ENCODE measurements at places on chromosomes 5 and 9.

- no peak for DNase-seq
Observed at GRCh38 chr9:129073404-129073803, 7.5 kb upstream of the DOLPP1 start.

DNA sequence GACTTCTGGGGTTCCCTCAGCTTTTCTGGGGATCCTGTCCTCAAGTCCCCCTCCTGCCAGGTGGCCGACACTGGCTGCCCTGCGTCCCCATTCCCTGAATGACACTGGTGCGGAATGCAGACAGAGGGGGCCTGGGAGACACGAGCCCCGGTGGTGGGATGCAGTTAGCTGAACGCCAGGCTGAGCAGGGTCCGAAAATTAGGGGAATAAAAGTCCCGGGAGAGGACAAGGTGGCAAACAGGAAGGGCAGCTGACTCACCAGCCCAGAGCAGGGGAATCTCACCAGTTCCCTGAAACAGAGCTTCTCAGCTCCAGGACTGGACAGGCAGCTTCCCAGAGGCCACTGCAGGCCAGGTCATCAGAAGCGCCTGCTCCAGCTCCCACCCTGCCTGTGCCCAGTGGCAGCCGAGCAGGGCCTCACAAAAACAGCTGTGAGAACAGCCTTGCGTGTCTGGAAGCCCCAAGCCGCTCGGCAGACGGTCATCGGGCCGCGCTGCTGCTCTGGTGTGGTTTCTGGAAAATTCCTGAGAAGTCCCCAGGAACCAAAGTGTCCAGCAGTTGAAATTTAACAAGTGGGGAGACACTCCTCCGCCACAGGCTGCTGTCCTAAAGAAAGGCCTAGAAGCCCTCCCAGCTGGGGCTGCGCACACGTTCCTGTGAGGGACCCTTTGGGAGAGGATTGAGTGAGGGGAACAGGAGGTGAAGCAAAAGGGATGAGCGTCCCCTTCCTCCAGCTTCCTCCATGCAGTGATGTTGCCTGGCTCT, 47.6 kb upstream of the EXOC3 start:
- DNase-seq, result no peak

DNA sequence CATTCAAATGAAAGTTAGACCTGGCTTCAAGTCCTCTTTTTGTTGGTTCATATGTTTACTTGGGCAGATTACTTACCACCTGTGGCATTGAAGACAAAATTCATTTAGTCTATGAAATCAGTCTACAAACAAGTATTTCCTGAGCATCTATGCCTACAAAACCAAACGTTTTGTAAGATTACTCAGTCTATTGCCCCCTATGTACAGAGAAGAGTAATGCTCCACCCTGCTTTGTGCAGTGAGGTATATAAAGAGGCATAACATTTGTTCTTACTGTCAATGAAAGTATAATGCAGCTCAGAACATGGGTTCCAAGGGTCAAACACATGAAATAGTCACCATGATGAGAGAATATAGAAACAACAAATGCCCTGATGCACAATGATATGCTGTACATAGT, 580.7 kb downstream of the KIF4B start:
- no peak for DNase-seq

GRCh38 chr9:96398582-96399324, 15.2 kb upstream of the SLC35D2 start:
- DNase-seq, result no peak

DNA sequence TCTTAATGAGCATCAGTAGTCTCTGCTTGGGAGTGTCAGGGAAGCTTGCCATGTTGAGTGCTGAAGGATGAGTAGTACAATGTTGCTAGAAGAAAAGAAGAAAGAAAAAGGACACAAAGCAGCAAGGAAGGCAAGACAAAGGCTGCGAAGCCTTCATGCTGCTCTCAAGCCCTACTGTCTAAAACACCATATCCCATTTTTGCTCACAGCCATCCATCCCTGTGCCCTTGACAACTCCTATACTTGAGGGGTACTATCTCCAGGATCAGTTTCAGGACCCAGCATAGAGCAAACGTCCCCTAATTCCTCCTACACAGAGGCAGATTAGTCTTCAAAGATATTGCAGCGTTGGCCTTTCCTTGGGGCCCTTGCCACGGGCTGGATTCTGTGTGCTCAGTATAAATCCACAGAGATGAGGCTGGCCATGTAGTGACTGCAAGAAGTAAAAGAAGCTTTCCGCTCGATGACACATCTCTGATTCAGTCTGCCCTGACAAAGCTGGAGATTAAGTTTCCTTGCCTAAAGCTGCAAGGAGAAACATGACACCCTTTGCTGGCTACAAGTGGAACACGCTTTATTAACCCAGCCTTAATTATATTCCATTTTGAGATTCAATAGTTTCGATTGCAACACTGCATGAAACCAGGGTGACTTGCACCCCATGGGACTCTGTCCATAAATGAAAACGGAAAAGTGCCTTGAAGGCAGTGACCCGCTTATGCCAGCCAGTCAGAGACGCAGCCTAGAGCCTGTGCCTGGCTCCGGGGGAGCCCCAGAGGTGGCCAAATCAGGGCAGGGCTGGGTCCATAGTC, 304.6 kb downstream of the ACTL7B start:
- no peak for DNase-seq

DNA sequence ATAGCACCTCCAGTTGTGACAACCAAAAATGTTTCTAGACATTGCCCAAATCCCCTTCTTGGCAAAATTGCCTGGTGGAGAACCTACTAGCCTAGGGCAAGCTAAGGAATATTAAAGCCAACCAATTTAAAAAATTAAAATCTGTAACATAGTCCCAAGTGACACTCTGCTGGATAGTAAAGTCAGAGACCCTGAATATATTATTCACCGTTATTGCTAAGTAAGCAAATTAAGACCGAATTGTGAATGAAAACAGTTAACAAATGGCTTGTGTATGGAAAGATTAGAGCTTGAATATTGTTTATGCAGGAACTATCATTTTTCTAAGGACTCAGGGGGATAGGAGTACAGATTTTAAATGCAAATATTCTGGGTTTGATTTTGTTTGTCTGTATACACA, 208.1 kb downstream of the DMAC1 start:
- DNase-seq, result no peak

- no peak for DNase-seq
Observed at GRCh38 chr5:115291397-115291796, 5.1 kb downstream of the CCDC112 start.

- DNase-seq, result no peak
Observed at GRCh38 chr9:133803028-133803585, 65.0 kb upstream of the SARDH start.
